Cardiac ventricle fibroblast (primary cell): ENCODE measurements at places on chromosomes 11 and 22. TPM values are rescaled to one million over a fixed set of nuclear protein-coding genes. Genes with fewer than 3 reads are reported as not detected.

PHF21B gene
- not detected in 2 replicates for total RNA-seq

SIK3 gene
- 15.4 and 26.9 TPM in 2 replicates for total RNA-seq

SOX10 gene
- total RNA-seq: not detected in 2 replicates

IGHMBP2 gene
- total RNA-seq: 8.3 and 12.1 TPM in 2 replicates

PARVA gene
- total RNA-seq: 62.5 and 65.3 TPM in 2 replicates

INS gene
- total RNA-seq: not detected in 2 replicates

POU2AF1 gene
- not detected in 2 replicates for total RNA-seq

ANGPTL5 gene
- total RNA-seq: 0.69 and 1.6 TPM in 2 replicates

MMP13 gene
- total RNA-seq: not detected in 2 replicates

OR10G6 gene
- total RNA-seq: not detected in 2 replicates

CDHR5 gene
- total RNA-seq: not detected in 2 replicates

FXYD6 gene
- 3.1 and 3.7 TPM in 2 replicates for total RNA-seq

OR8D1 gene
- not detected in 2 replicates for total RNA-seq
